ENCODE measurements at places on chromosomes 3 and 15.

DNA sequence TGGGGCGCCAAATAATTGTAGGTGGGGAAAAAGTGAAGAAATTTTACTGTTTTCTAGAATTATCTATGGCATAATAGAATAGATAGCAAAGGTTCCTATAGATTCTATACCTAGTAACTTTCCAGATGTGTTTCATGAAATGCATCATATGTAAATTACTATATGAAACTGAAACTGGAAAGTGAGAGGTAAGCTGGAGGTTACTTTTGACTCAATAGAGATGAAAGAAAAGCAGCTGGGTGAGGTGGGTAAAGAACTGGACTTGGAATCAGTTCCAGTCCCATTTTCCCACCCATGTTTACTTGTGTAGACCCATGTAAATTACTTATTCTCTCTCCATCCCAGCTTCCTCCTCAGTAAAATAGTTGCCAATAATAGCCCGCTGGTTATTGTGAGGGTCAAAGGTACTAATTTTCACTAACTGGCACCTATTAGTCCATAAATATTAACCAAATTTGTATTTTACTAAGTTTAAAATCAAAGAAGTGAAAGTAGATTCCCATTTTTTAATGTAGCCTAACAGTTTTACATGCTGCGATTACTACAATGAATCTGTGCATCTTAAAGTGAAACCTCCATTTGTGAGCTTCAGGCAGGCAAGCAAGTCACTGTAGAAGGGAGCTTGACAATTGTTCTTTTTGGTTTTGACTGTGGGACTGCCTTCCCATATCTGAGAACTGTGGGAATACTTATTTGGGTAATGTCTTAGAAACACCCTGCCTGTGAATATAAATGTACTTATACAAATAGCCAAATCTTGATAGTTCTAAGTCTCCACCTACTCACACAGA, 312.1 kb downstream of the SLC9A9 start:
- DNase-seq: no peak

DNA sequence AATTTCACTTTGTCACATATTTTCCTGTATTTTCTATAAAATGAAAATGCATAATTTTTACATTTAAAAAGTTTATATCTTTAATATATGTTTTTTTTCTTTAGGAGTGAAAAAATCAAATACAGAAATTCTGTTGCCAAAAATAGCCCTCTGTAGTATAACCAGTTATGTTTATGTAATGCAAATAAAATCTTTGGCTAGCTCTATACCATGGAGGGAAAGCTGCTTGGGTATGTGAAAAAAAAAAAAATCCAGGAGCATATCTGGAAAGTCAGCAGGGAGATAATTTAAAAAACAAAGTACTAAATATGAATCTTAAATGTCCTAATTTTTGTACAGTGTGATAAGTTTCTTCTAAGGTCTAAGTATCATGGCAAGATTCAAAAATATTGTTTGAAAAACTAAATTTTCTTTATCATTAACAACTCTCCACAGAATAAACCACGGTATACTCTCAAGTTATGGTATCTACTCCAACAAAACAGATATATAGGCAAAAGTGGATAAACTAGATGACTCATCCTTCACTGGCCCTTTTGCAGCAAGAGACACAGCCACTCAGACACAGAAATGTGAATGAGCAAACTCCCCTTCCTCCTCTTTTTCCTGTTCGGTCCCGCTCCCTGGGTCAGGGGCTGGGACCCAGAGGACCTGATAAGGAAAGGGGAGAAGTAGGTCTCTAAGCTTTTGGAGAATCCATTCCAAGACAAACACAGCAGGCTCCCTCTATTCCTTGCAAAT, 66.6 kb downstream of the PDZRN3 start:
- peak; percentile 71 for DNase-seq

DNA sequence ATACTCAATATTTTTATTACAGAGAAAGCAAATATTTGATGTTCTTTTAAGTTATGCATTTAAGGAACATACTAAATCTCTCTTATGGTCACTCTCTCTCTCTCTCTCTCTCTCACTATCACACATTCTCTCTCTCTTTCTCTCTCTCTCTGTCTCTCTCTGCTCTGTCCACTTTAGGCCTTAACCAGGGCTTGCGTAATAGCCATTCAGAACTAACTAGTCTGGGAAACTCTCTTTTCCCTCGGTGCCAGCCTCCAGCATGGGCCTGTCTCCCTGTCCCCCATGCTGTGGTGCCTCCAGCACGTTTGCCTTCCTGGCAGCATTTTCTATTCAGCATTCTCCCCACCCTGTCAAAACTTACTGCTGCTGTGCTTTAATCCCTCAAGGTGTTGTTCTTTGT, 389.7 kb downstream of the ROBO1 start:
- no peak for DNase-seq

DNA sequence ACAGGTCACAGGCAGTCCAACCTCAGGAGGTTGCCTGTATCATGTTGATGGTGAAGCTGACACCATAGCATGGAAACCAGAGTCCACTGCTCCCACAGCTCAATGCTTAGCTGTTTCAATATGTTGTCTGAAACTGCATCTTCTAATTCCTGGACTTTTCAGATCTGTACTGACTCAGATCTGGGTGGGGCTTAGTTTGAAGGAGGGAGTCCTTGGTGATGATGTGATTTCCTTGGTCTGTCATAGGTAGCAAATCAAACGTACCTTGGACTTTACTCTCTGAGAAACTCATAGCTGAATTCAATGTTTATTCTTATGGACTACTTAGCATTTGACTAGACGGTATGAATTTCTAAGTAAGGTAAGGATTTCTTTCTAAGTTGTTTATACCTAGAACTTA, at the start of gene HHLA2:
TSS of gene HHLA2 (plus strand) at position 310 of the 400 bp plus-strand sequence. CDS start 55,266 bp downstream, outside the sequence.
- no peak for DNase-seq

- DNase-seq: no peak
These were observed 179.9 kb downstream of the CNTN6 start for GRCh38 chr3:1272546-1273265.

DNA sequence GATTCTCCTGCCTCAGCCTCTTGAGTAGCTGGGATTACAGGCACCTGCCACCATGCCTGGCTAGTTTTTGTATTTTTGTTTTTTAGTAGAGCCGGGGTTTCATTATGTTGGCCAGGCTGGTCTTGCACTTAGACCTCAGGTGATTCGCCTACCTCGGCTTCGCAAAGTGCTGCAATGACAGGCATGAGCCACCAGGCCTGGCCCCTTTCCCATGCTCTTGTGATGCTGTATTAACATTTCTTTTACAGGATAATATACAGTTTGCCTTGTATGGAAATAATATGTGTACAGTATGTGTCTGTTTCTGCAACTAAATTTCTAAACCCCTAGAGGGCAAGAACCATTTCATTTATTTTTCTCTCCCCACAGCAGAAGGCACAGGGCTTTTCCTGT, 37.8 kb downstream of the SCG5 start:
- no peak for DNase-seq

- DNase-seq: no peak
These were observed 25.8 kb downstream of the TMEM43 start for GRCh38 chr3:14150491-14151230.

- DNase-seq: no peak
These were observed 46.0 kb upstream of the SLC6A1 start for GRCh38 chr3:10946526-10946925.

GRCh38 chr3:4754180-4755086, 224.8 kb upstream of the BHLHE40 start:
- no peak for DNase-seq

DNA sequence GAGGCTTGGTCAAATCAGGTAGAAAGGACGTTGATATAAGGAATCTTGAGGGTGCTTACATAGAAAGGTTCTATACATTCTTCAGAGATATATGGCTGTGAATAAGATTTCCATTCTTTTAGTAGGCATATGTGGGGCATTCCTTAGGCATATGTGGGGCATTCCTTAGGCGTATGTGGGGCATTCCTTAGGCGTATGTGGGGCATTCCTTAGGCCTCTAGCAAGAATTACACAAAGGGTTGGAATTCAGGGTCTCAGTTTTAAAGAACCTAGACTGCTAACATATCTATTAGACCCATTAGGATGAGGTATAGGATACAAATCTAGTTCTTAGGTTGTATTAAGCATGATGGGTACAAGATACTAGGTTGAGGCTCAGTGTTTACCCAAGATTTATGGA, 607.8 kb downstream of the SI start:
- DNase-seq: peak; percentile 51

GRCh38 chr3:39038165-39038564, 13.6 kb downstream of the SCN11A start:
- peak; percentile 93 for DNase-seq

DNA sequence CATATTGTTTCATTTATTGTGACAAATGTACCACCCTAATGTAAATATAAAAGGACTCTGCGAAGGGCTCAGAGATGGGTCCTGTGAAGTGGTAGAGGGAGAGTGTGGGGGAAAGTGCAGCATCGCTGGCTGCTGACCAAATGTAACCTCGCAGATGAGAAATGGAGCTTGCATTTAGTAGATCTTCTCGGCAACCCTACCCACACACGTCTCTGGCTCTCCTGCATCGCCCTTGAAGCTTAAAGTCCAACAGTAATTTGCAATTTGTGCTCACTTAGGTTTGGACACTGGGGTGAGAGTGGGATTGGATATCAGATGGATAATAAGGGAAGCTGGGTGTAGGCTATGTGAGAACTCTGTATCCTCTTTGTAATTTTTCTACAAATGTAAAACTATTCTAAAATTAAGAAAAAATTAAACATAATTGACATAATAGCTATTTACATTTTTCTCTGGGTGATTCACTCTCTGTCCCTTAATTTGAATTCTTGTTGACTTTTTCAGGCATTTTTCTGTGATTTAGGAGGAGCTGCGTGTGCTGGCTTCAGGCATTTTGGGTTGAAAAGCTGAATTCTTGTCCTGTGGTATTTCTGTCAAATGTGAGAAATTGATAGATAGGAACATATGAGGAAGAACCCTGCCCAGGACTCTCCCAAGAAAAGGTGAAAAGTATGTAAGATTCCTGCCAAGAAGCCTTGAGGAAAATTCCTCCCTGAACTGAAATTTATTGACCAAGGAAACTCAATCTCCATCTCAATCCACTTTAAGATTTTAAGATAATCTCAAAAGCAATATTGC, 524.7 kb upstream of the MCTP2 start:
- peak; percentile 83 for DNase-seq

DNA sequence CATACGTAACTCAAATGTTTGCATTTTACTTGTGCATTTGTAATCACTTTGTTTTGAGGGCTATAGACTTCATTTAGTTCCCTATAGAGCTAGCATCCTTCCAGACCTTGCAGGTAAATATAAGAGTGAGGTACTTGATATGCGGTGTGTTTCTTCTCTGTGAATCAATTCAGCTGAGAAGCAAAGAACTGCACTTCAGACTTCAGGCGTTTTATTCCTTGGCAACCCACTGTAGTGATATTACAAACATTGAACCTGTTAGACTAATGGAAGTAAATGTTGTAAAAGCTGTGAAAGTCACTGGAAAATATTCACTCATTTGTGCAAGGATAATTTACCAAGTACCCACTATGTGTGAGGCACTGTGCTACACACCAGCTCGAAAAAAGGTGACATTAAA, 94.1 kb upstream of the CHL1 start:
- DNase-seq: no peak

DNA sequence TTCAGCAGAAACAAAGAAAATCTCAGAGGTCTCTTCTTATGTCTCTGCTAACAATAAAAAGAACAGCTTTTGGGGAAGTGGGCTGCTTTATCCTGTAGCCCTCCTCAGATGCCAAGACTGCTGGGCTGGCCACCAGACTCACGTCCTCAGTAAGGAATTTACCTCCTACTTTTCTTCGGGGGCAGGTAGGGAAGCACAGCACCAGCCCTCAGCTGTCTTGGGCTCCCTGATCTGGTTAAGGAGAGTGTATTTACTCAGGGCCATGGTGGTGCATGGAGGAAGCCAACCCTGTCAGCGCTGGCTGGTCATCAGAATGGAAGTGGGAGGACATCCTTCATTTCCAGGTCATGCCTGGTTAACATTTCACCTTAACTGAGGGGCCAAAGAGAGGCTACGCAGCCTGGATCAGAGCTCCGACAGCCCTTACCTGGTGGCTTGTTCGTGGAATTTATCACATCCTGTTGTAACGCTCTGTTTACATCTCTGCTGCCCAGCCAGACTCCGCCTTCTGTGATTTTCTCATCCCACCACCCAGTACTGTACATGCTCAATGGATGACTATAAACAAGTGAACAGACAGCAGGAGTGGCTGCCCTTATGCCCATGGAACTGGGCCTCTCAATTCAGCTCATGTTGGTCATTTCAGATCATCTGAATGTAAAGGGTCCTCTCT, 108.3 kb downstream of the IGF2BP2 start:
- peak; percentile 22 for DNase-seq

DNA sequence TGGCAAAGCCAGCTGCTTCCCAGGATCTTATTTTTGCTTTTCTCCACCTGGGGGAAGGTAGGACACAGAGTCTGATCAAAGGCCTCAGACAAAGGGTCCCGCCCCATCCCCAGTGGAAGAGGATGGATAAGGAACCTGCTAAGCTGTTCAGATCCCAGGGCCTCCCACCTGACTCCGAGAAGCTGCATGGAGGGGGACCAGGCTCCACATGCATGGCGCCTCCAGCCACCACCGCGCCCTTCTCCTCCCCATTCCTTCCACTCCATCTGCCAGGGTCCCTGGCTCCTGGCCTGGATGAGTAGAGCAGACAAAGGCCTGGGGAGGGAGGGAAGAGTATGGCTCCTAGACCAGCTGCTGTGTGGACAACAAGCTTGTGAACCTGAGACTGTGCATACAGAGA, 20.0 kb upstream of the CRABP1 start:
- DNase-seq: no peak

GRCh38 chr15:48925714-48926223, 38.0 kb downstream of the SHC4 start:
- DNase-seq: peak; percentile 95

GRCh38 chr3:171404376-171404967, 55.7 kb downstream of the TNIK start:
- DNase-seq: peak; percentile 22

GRCh38 chr3:104646196-104646595, 720.5 kb upstream of the ALCAM start:
- DNase-seq: no peak

DNA sequence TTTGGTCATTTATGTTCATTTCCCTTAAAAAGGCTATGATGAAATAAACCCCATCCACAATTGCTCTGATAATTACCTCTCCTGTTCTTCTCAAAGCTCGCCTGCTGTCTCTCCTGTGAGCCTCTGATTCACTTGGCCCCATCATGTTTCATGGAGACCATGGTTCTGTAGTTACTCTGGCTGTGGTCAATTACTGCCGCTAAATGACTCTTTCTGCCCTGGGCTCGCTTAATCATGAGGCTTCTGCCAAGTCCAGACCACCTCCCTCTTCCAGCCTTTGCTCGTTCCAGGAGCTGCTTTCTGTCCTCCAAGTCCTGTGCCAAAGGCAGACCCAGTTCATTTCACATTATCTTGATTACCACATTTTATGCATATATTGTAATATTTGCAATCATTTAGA, 91.9 kb downstream of the THSD4 start:
- DNase-seq: no peak

- DNase-seq: no peak
These were observed 826 bp downstream of the CCDC66 start for GRCh38 chr3:56557831-56558170.

DNA sequence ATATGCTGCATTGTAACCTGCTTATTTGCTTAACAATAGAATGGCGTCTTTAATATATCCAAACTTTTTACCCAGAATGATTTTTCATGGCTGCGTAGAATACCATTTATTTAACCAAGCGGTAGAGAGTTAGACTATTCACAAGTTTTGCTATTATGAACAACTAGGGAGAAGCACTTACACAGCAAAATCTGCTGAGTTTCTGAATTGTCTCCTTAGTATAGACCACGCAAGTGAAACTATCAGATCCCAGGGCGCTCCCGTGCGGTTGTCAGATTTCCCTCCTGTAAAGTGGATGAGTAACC, 12.6 kb upstream of the ADPGK start:
- peak; percentile 40 for DNase-seq

GRCh38 chr15:71716990-71717389, 93.4 kb upstream of the NR2E3 start:
- peak; percentile 38 for DNase-seq

- DNase-seq: peak; percentile 78
These were observed 367.9 kb upstream of the PROK2 start for GRCh38 chr3:72152551-72153476.
